ENCODE measurements at places on chromosomes 12 and 14. TPM values are rescaled to one million over a fixed set of nuclear protein-coding genes. Genes with fewer than 3 reads are reported as not detected.

KLHDC1 gene
- total RNA-seq, result 9.9 TPM

OAS2 gene
- 7.1 TPM for total RNA-seq

- no peak overlapping the region for H3K4me3 ChIP-seq
- no peaks in the 10 kb centered on the region for H3K27me3 ChIP-seq
- H3K27ac ChIP-seq, result peak overlapping the region; percentile 76
- no peak for DNase-seq
Observed at GRCh38 chr12:91183551-91183950, 934 bp upstream of the DCN start.

DNA sequence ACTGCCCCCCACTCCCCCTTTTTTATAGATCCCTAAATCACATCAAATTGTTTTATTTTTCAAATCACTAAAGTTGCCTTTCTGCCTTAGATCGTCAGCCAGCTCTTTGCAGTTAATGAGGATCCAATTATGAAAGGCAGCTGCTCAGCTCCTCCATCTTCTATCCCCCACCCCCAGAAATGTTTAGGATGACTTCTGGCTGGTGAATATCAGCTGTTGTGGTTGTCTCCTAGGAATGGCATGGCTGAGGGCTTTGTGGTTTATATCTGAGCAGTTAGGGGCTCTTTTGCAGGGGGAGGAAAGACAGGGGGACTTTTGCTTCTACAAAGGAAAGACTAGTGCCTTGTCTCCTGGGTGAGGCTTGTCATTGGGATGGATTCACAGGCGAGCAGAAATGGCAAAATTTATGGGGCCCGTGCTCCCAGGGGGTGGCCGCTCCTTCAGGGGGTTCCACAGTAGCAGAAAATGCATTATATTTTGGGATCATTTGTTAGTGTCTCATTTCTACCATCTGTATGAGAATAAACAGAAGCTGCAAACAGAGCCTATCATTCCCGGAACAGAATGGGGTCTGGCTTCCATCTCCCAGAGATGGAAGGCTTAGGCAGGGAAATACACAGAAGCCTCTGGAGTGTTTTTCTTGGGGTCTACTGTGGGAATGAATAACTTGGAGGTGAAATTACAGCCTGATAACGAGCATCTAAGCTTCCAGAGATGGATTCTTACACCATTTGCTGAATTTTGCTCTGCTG, 6.5 kb downstream of the JDP2 start:
- H3K4me3 ChIP-seq, result no peak overlapping the region
- H3K27ac ChIP-seq, result peak overlapping the region; percentile 12
- H3K27me3 ChIP-seq, result no peaks in the 10 kb centered on the region
- no peak for DNase-seq

DNA sequence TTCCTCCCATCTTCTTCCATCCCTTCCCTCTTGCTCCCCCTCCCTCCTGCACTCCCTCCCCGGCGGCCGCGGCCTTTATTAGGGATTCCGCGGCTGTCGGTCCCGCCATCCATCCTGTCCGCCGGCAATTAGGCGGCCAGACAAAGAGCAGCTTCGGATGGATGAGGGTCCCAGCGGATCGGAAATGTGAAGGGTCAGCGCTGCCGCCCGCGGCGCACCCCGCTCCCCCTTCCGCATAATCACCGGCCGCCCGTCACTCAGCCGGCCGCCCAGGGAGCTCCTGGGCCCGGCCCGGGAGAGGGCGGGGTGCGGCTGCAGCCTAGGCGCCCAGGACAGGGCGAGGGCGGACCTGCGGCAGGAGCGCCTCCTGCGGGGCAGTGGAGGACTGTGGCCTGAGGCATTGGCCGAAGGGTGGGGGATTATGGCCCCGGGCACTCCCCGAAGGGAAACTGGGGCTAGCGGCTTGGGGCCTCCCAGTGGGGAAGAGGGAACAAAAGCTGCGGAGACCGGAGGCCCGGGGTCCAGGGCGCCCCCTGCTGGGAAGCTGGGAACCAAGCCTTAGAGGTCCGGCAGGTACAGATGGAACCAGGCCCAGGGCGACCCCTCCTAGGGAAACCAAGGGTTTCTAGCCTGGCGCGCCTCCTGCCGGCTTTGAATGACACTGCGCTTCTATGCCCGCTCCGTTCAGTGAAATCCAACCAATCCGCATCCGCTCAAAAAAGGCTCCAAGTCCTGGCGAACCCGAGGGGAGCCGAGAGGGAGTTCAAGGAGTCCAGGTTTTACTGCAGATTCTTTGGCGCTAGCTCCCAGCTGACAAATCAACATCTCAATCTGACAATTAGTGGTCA, 4.4 kb upstream of the DNAJC22 start:
- H3K36me3 ChIP-seq, result no peaks in the 10 kb centered on the region
- DNase-seq, result peak; percentile 50
